ENCODE measurements at places on chromosomes 1 and 21. TPM values are rescaled to one million over a fixed set of nuclear protein-coding genes. Genes with fewer than 3 reads are reported as not detected.

DNA sequence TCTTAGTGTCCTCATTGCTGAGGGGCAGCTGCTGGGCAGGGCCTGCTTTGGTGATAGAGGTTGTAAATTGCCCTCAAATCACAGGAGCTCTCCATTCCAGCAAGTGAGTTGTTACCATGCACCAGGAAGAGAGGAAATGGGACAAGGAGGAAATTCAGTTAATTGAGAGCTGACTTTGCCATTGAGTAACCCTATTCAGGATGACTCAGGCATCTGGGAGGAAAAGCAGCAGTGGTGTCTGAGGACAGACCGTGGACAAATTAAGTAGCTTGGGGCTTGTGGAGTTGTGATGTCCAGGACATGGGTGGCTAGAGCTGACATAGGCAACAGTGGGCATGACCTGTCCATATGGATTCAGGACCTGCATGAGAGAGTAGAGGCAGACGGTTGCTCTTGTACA is 5.9 kb downstream of the ARHGEF10L start:
- peaks cover 2% of the 10 kb centered on the region for H3K27me3 ChIP-seq
- no peaks in the 10 kb centered on the region for H3K36me3 ChIP-seq
- DNase-seq: no peak
- H3K4me1 ChIP-seq: peaks cover 24% of the 10 kb centered on the region
- H3K4me3 ChIP-seq: no peak overlapping the region

GRCh38 chr1:203186091-203186445 is 436 bp downstream of the CHI3L1 start:
- H3K4me3 ChIP-seq: no peak overlapping the region
- DNase-seq: peak; percentile 57
- peaks cover 6% of the 10 kb centered on the region for H3K4me1 ChIP-seq
- no peaks in the 10 kb centered on the region for H3K27me3 ChIP-seq
- H3K27ac ChIP-seq: peak overlapping the region; percentile 40

- H3K4me1 ChIP-seq: peaks cover 7% of the 10 kb centered on the region
- no peaks in the 10 kb centered on the region for H3K36me3 ChIP-seq
- no peaks in the 10 kb centered on the region for H3K27me3 ChIP-seq
- no peak overlapping the region for H3K4me3 ChIP-seq
- no peak overlapping the region for H3K27ac ChIP-seq
Measured at GRCh38 chr1:92536980-92537884, 50.5 kb upstream of the GFI1 start.

The SDC3 gene
- 39.4 TPM for total RNA-seq

DNA sequence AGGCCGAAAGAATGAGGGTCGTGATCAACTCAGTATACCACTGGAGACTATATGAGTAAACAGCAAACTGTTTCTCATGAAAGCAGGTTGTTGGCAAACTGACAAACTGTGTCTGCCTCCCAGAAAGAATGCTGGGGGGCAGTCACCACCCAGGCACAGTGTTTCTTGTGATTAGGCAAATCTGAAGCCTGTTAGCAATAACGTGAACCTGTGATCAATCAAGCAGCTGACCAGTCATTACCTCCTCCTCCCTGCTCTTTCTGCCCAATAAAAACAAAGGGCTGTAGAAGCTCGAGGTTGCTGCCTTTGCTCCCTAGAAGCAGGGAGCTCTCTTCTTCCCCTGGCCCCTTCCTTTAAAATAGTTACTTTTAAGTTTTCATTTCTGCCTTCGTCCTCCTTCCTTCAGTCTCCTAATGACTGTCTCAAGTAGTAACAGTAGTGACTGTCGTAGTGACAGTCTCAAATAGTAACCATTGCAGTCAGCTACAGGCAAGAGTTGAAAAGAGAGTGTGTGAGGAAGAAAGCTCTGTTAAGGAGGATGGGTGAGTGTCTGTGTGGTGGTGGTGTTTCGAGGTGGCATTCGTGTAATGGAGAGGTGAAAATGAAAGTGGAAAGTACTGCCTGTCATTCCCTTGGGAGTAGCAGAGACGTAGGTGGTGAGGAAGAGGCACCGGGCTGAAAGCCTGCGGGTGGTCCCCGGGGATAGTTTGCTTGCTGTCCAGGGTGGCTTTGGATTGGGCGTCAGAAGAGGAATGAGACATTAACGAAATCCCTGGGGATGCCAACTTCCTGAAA is 14.5 kb downstream of the HHAT start:
- no peak for DNase-seq
- peak overlapping the region; percentile 43 for H3K4me3 ChIP-seq
- peak overlapping the region; percentile 7 for H3K27ac ChIP-seq

- no peak overlapping the region for H3K27ac ChIP-seq
- no peaks in the 10 kb centered on the region for H3K36me3 ChIP-seq
- no peaks in the 10 kb centered on the region for H3K27me3 ChIP-seq
- no peak overlapping the region for H3K4me3 ChIP-seq
- H3K4me1 ChIP-seq: peaks cover 22% of the 10 kb centered on the region
- DNase-seq: no peak
Measured at GRCh38 chr1:205594846-205595245, 37.0 kb downstream of the ELK4 start.

- peaks cover 97% of the 10 kb centered on the region for H3K36me3 ChIP-seq
- DNase-seq: no peak
- no peaks in the 10 kb centered on the region for H3K4me1 ChIP-seq
- H3K4me3 ChIP-seq: no peak overlapping the region
- H3K27ac ChIP-seq: no peak overlapping the region
Measured at GRCh38 chr21:37508341-37508740, 141.8 kb downstream of the DYRK1A start.

GRCh38 chr1:19424651-19425570 is 60.4 kb downstream of the CAPZB start:
- peaks cover 75% of the 10 kb centered on the region for H3K4me1 ChIP-seq
- no peak for DNase-seq
- no peak overlapping the region for H3K4me3 ChIP-seq
- no peaks in the 10 kb centered on the region for H3K27me3 ChIP-seq
- H3K36me3 ChIP-seq: no peaks in the 10 kb centered on the region
- H3K27ac ChIP-seq: peak overlapping the region; percentile 67

The SPRR2G gene
- not detected for total RNA-seq

The ABCB10 gene
- total RNA-seq: 17.3 TPM

The SELENBP1 gene
- 321 TPM for total RNA-seq

DNA sequence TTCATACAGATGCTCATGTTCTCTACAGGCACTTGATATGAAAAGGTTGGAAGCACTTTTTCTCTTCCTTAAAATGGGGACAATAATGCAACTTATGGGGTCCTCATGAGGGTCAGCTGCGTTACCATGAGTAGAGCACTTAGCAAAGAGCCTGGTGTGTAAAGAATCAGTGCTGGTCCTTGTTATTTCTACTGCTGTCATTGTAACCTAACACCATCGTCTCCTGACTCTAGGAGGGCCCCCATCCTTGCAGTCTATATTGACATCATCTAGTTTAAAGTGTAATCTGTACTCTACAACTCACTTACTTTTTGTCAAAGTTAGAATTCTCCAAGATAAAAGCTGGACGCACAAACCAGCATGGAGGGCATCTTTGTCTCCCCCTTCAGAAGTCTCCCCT is 2.4 kb downstream of the CAPN9 start:
- no peak overlapping the region for H3K4me3 ChIP-seq
- H3K27me3 ChIP-seq: no peaks in the 10 kb centered on the region
- H3K4me1 ChIP-seq: peaks cover 13% of the 10 kb centered on the region
- no peaks in the 10 kb centered on the region for H3K36me3 ChIP-seq
- no peak for DNase-seq

GRCh38 chr1:31373056-31373896 is at the start of gene FABP3:
Gene FABP3 (minus strand): TSS chr1:31373076. CDS start chr1:31373014, 62 bp downstream.
- DNase-seq: peak; percentile 89
- H3K4me3 ChIP-seq: peak within 1 kb of the TSS; percentile 52
- peak within 1 kb of the TSS; percentile 77 for H3K27ac ChIP-seq

DNA sequence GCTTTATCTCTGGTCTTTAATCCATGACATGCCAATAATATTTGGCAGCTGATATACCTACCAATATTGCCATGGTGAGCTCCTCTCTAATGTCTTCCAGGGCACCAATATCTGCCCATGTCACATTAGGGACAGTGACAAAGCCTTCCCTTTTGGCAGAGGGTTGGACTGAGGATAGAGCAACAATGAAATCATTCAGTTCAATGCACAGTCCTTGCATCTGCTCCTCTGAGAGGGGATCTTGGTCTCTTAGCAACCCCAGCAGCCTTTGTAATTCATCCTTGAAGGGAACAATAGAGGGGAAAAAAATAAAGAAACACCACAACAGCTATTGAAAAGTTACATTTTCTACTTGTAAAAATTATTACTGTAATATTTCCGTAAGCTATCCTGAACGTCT is 42.3 kb downstream of the NVL start:
- H3K4me1 ChIP-seq: no peaks in the 10 kb centered on the region
- no peak overlapping the region for H3K4me3 ChIP-seq
- peaks cover 92% of the 10 kb centered on the region for H3K36me3 ChIP-seq
- no peaks in the 10 kb centered on the region for H3K27me3 ChIP-seq
- H3K27ac ChIP-seq: no peak overlapping the region

The AUNIP gene
- not detected for total RNA-seq

The RIPPLY3 gene
- not detected for total RNA-seq

The SSX2IP gene
- 8.5 TPM for total RNA-seq

GRCh38 chr1:32998064-32998463 is 33.5 kb upstream of the RNF19B start:
- no peak overlapping the region for H3K27ac ChIP-seq
- no peak for DNase-seq
- no peak overlapping the region for H3K4me3 ChIP-seq
- no peaks in the 10 kb centered on the region for H3K27me3 ChIP-seq

- DNase-seq: no peak
- no peak overlapping the region for H3K4me3 ChIP-seq
- peaks cover 24% of the 10 kb centered on the region for H3K4me1 ChIP-seq
- H3K27ac ChIP-seq: peak overlapping the region; percentile 24
Measured at GRCh38 chr1:161510477-161510876, 5.2 kb downstream of the FCGR2A start.

- H3K36me3 ChIP-seq: no peaks in the 10 kb centered on the region
- no peak overlapping the region for H3K4me3 ChIP-seq
- H3K27me3 ChIP-seq: no peaks in the 10 kb centered on the region
- no peak overlapping the region for H3K27ac ChIP-seq
Measured at GRCh38 chr1:118564961-118565703, 380.1 kb upstream of the SPAG17 start.
